Parietal lobe (tissue), 2 donors: ENCODE measurements at places on chromosomes 2 and 18. TPM values are rescaled to one million over a fixed set of nuclear protein-coding genes. Genes with fewer than 3 reads are reported as not detected.

Gene VPS54
- total RNA-seq: 43.2 TPM

Gene FAM110C
- total RNA-seq: 2.8 TPM

Gene METTL8
- 22.2 TPM for total RNA-seq

Gene OTOS
- total RNA-seq: not detected

Gene RNU2-63P
- total RNA-seq: not detected

Gene NUP35
- 62.9 TPM for total RNA-seq

Gene CD302
- total RNA-seq: 1.9 TPM

Gene SFT2D3
- total RNA-seq: 8.8 TPM

Gene CAD
- 20.7 TPM for total RNA-seq

Gene WDR33
- 169 TPM for total RNA-seq

Gene SLC30A3
- total RNA-seq: 0.31 TPM

Gene FAM237A
- total RNA-seq: not detected

Gene NPHP1
- total RNA-seq: 6.3 TPM
